Suprapubic skin (tissue), 4 donors: ENCODE measurements at places on chromosomes 13 and 19.
A peak's percentile ranks its signal among the peaks of the same experiment; 100 is the strongest.

DNA sequence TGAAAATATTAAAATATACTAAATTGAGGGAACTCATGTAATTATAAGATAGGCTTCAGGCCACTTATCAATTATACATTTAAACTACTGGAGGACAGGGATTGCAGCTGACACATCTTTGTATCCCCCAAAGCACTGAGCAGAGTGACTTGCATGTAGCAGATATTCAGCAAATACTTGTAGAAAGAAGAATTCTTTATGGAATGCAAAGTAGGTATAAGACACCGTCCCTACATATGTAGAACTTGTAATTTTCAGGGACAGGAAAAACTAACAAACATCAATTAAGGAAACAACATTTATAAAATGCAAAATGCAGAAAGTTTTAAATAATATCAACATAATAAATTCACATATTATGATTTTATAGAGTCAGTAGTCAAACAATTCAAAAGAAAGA, 719.2 kb downstream of the OLFM4 start:
- no peak for DNase-seq
- no peak overlapping the region for H3K27ac ChIP-seq
- H3K4me3 ChIP-seq, result no peak overlapping the region
- H3K27me3 ChIP-seq, result no peaks in the 10 kb centered on the region

DNA sequence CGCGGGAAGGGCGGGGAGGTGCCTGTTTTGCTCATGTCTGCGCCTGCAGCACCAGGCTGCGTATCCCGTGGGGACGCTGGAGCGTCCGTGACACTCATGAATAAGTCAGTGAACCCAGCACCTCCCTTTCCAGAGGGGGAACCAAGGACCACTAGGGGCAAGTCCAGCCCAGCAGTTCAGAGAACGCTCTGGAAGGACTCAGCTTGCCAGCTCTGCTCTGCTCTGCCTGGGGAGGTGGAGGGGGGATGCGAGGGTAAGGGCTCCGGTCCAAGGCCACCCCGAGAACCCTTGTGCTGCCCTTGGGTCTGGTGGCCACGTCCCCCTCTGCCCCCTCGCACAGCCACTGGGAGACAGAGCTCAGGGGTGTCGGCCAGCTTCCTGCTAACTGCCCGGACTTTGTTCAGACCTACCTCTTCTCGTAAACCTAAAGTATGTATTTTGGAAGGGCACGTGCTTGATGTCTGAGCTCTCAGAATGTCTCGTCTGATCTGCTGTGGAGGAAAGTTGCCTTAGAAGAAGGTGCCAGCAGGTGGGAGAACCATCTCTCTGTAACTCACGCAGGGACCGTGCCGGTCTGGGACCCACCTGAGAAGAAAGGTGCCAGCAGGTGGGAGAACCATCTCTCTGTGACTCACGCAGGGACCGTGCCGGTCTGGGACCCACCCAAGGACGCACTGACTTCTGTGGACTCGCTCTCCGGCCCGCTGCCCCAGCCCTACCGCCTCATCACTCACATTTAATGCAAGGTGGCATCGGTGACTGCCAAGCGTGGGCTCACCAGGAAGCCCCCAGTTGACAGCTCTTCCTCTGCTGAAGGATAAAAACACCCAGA, 34.1 kb downstream of the TMEM255B start:
- no peaks in the 10 kb centered on the region for H3K36me3 ChIP-seq
- no peak overlapping the region for H3K27ac ChIP-seq
- H3K4me1 ChIP-seq, result no peaks in the 10 kb centered on the region
- H3K27me3 ChIP-seq, result no peaks in the 10 kb centered on the region
- peak; percentile 77 for DNase-seq

- peaks cover 31% of the 10 kb centered on the region for H3K4me1 ChIP-seq
- H3K36me3 ChIP-seq, result no peaks in the 10 kb centered on the region
Measured at GRCh38 chr13:23792680-23793079, 96.5 kb downstream of the MIPEP start.

GRCh38 chr19:38653028-38653571, 5.7 kb downstream of the ACTN4 start:
- peaks cover 96% of the 10 kb centered on the region for H3K4me1 ChIP-seq
- no peak for DNase-seq
- no peaks in the 10 kb centered on the region for H3K27me3 ChIP-seq
- no peaks in the 10 kb centered on the region for H3K36me3 ChIP-seq
- H3K27ac ChIP-seq, result peak overlapping the region; percentile 96

- no peak for DNase-seq
- H3K36me3 ChIP-seq, result no peaks in the 10 kb centered on the region
- no peak overlapping the region for H3K27ac ChIP-seq
- no peaks in the 10 kb centered on the region for H3K27me3 ChIP-seq
Measured at GRCh38 chr19:21492947-21493906, 12.2 kb upstream of the ZNF429 start.

DNA sequence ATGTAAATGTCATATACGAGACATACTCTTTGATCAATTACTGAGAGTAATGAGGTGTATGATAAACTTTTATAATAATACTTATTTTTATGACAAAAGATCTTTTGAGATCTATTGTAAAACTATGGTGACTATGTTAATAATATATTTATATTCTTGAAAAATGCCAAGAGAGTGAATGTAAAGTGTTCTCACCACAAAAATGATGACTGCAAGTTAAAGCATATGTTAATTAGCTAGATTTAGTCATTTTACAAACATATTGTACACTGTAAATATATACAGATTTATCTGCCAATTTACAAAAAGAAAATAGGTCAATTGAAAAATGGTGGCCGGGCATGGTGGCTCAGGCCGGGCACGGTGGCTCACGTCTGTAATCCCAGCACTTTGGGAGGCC, 81.0 kb downstream of the GPC6 start:
- no peaks in the 10 kb centered on the region for H3K36me3 ChIP-seq
- no peak for DNase-seq
- H3K27ac ChIP-seq, result no peak overlapping the region
- no peaks in the 10 kb centered on the region for H3K4me1 ChIP-seq

DNA sequence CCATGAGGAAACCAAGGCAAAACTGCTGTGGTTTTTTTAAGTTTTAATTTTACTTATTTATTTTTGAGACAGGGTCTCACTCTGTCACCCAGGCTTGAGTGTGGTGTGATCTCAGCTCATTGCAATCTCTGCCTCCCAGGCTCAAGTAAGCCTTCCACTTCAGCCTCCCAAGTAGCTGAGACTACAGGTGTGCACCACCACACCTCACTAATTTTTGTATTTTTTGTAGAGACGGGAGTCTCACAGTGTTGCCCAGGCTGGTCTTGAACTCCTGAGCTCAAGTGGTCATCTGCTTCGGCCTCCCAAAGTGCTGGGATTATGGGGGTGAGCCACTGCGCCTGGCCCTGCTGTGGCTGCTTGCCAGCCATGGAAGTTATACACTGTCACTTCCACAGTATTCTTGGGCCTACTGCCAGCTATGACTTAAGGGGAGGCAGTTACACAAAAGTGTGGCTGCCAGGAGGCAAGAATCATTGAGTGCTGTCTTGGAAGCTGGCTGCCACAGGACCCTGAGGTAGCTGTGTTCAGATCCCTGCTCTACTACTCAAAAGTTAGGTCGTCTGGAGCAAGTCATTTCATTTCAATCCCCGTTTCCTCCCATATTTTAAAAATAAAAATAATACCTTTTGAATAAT, 12.7 kb downstream of the FARP1 start:
- no peak overlapping the region for H3K27ac ChIP-seq
- no peaks in the 10 kb centered on the region for H3K36me3 ChIP-seq
- DNase-seq, result no peak
- no peak overlapping the region for H3K4me3 ChIP-seq
- no peaks in the 10 kb centered on the region for H3K4me1 ChIP-seq

DNA sequence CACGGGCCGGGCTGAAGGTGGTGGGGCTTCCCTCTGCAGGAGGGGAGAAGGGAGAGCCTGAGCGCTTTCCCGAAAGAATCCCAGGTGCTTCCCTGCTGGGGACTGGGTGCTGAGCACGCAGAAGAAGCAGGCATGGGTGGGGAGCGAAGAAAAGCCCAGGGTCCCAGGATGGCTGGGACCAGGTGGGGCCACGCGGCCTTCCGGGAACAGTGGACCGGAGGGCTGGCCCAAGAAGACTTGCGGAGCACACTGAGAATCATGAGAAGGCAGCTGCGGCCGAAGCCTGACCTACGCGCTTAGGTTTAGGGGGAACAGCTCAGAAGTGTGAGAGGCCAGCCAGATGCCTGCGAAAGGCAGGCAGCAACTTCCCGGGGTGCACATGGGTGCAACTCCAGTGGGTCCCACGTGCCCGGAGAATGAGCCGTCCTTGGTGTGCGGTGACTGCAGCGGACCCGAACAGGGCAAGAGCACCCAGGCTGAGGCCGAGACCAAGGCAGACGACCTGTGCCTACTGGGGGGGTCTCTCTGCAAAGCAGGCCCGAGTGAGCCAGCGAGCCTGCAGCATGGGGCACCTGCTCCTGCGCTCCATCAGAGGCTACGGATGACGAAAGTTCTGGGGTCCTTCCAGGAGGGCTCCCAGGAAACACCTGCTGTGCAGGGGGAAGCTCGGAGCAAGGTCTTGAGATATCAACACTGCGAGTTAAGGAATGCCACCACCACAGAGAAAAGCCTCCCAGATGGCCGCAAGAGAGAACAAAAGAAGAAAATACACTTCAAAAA, 52.4 kb downstream of the MLLT1 start:
- H3K4me1 ChIP-seq, result peaks cover 40% of the 10 kb centered on the region
- peaks cover 33% of the 10 kb centered on the region for H3K36me3 ChIP-seq
- H3K4me3 ChIP-seq, result no peak overlapping the region
- no peaks in the 10 kb centered on the region for H3K27me3 ChIP-seq
- DNase-seq, result no peak

- H3K27ac ChIP-seq, result peak overlapping the region; percentile 92
- peak overlapping the region; percentile 99 for H3K4me3 ChIP-seq
- H3K4me1 ChIP-seq, result peaks cover 34% of the 10 kb centered on the region
- no peak for DNase-seq
- H3K36me3 ChIP-seq, result peaks cover 16% of the 10 kb centered on the region
Measured at GRCh38 chr19:10929402-10929794, 787 bp downstream of the TIMM29 start.

- no peak for DNase-seq
- no peaks in the 10 kb centered on the region for H3K36me3 ChIP-seq
- no peaks in the 10 kb centered on the region for H3K27me3 ChIP-seq
- H3K4me1 ChIP-seq, result peaks cover 11% of the 10 kb centered on the region
- H3K27ac ChIP-seq, result no peak overlapping the region
Measured at GRCh38 chr19:756236-756635, 5.3 kb downstream of the MISP start.

DNA sequence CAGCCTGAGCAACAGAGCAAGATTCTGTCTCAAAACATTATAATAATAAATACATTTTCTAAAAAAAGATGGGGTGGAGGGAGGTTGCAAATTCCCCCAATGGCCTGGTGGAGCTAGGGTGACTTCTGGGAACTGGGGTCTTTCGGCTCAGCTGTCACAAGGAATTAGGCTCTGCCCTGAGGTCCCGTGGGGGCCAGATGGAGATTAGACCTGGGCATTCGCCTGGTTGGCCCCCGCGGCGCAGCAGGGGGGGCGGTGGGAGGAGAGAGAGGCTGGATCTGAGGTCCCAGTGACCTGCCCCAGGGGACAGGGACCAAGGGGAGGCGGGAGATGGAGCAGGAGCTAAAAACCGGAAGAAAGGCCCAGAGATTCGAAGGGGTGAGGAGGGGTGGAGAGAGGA, 14.8 kb downstream of the FUT6 start:
- H3K36me3 ChIP-seq, result no peaks in the 10 kb centered on the region
- peaks cover 34% of the 10 kb centered on the region for H3K4me1 ChIP-seq
- DNase-seq, result no peak
- H3K27ac ChIP-seq, result no peak overlapping the region
- no peak overlapping the region for H3K4me3 ChIP-seq
- peaks cover 5% of the 10 kb centered on the region for H3K27me3 ChIP-seq

DNA sequence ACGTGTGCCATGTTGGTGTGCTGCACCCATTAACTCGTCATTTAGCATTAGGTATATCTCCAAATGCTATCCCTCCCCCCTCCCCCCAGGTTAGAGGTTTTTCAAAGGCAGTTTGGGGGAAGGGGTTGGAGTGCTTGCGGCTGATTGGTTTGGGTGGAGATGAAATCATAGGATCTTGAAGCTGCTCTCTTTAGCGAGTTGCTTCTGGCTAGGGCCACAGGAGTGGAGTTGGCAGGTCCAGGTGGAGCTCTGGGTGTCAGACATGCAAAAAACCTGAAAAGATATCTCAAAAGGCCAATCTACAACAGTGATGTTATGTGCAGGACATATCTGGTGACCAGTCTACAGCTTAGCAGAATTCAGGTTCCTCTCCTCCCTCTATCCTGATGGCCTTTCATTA, 32.6 kb upstream of the CXCL17 start:
- H3K4me1 ChIP-seq, result no peaks in the 10 kb centered on the region
- H3K27me3 ChIP-seq, result no peaks in the 10 kb centered on the region
- H3K4me3 ChIP-seq, result no peak overlapping the region
- H3K36me3 ChIP-seq, result no peaks in the 10 kb centered on the region
- DNase-seq, result no peak

DNA sequence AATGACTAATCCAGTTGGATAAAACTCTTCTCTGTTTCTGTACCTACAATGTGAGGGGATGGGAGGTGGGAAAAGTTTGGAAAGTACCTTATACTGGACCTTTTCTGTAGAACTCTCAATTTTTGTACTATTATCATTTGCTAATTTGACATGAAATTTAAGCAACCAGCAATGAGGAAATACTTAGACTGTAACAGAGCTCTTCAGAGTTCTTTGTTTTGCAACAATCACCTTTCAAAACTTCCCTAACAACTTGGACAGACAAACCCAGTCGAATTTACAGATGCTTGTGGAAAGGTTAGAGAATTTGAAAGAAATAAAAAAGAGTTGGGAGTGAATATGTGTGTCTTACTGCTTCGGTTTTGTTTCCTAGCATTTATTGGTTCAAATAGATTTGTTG, 16.8 kb downstream of the KBTBD7 start:
- H3K4me3 ChIP-seq, result no peak overlapping the region
- no peak overlapping the region for H3K27ac ChIP-seq
- H3K27me3 ChIP-seq, result no peaks in the 10 kb centered on the region
- no peak for DNase-seq
- no peaks in the 10 kb centered on the region for H3K36me3 ChIP-seq

DNA sequence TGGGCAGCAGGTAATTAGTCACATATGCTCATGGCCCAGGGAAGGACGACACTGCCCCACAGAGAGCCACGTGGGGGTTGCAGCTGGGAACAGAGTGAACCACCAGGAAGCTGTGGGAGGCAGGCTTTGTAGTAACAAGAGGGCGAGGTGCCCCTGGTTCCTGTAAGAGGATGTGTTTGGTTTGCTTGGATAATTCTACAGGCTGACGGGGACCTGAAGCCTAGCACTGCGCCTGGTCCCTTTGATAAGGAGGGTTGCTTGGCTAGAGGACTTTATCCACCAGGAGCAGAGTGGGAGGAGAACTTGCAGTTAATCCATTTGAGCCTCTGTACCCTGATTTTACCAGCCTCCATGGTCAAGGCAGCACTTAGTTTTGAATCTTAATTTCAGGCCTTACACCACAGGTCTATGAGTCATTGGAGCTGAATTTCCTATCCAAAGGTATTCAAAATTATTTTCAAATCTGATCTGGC, 67.4 kb upstream of the CLDN10 start:
- no peaks in the 10 kb centered on the region for H3K36me3 ChIP-seq
- no peak overlapping the region for H3K27ac ChIP-seq
- no peaks in the 10 kb centered on the region for H3K27me3 ChIP-seq
- no peak for DNase-seq
- H3K4me1 ChIP-seq, result no peaks in the 10 kb centered on the region
- H3K4me3 ChIP-seq, result no peak overlapping the region
